ENCODE measurements at places on chromosomes 5 and 9. TPM values are rescaled to one million over a fixed set of nuclear protein-coding genes. Genes with fewer than 3 reads are reported as not detected.

- no peak overlapping the region for H3K27ac ChIP-seq
- no peaks in the 10 kb centered on the region for H3K27me3 ChIP-seq
- H3K4me3 ChIP-seq = no peak overlapping the region
- no peaks in the 10 kb centered on the region for H3K4me1 ChIP-seq
- H3K36me3 ChIP-seq = no peaks in the 10 kb centered on the region
Observed at GRCh38 chr5:107331882-107332281, 338.9 kb downstream of the EFNA5 start.

- DNase-seq = no peak
- H3K4me1 ChIP-seq = no peaks in the 10 kb centered on the region
- no peaks in the 10 kb centered on the region for H3K27me3 ChIP-seq
- H3K4me3 ChIP-seq = no peak overlapping the region
- no peak overlapping the region for H3K27ac ChIP-seq
- H3K36me3 ChIP-seq = no peaks in the 10 kb centered on the region
Observed at GRCh38 chr9:121811140-121811539, 159.7 kb downstream of the DAB2IP start.

- no peak overlapping the region for H3K4me3 ChIP-seq
- no peaks in the 10 kb centered on the region for H3K4me1 ChIP-seq
- H3K27ac ChIP-seq = no peak overlapping the region
- H3K27me3 ChIP-seq = no peaks in the 10 kb centered on the region
- H3K36me3 ChIP-seq = no peaks in the 10 kb centered on the region
- DNase-seq = no peak
Observed at GRCh38 chr5:154240595-154240994, 50.1 kb downstream of the GALNT10 start.

DNA sequence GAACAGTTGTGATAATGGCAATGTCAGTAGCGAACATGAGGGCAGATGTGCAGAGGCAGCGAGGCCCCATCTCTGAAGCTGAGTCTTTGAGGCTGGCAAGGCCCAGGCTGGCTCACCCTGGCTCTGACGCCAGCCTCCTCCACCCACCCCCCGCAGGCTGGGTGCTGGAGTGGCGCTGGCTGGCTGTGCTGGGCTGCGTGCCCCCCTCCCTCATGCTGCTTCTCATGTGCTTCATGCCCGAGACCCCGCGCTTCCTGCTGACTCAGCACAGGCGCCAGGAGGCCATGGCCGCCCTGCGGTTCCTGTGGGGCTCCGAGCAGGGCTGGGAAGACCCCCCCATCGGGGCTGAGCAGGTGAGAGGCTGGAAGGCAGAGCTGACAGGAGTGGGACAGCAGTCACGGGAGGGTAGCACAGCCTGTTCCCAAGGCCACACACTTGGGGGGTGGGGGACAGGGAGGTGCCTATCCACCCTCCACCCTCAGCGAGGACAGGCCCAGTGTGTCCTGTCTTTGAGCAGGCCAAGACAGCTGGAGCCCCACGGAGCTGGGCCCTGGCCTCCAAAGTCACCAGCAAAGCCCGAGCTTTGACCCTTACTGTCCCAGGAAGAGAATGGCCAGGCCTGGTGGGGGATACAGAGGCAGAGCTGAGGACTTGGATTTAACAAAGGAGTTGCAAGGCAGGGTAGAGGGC, 5.6 kb downstream of the SLC2A8 start:
- H3K27me3 ChIP-seq = peaks cover 14% of the 10 kb centered on the region
- H3K4me3 ChIP-seq = no peak overlapping the region
- H3K36me3 ChIP-seq = no peaks in the 10 kb centered on the region
- H3K4me1 ChIP-seq = peaks cover 8% of the 10 kb centered on the region
- no peak overlapping the region for H3K27ac ChIP-seq

- DNase-seq = no peak
- no peaks in the 10 kb centered on the region for H3K27me3 ChIP-seq
- H3K36me3 ChIP-seq = no peaks in the 10 kb centered on the region
- H3K4me3 ChIP-seq = no peak overlapping the region
Observed at GRCh38 chr5:83517072-83517687, 45.6 kb downstream of the VCAN start.

GRCh38 chr5:176538989-176539384, 1.8 kb upstream of the RNF44 start:
- no peaks in the 10 kb centered on the region for H3K27me3 ChIP-seq
- H3K27ac ChIP-seq = no peak overlapping the region
- H3K4me3 ChIP-seq = no peak overlapping the region
- H3K36me3 ChIP-seq = peaks cover 3% of the 10 kb centered on the region
- no peak for DNase-seq

GRCh38 chr9:105299190-105299854, 54.9 kb downstream of the SLC44A1 start:
- H3K4me3 ChIP-seq = no peak overlapping the region
- H3K27ac ChIP-seq = no peak overlapping the region
- H3K4me1 ChIP-seq = no peaks in the 10 kb centered on the region
- H3K27me3 ChIP-seq = no peaks in the 10 kb centered on the region
- DNase-seq = no peak
- no peaks in the 10 kb centered on the region for H3K36me3 ChIP-seq

DNA sequence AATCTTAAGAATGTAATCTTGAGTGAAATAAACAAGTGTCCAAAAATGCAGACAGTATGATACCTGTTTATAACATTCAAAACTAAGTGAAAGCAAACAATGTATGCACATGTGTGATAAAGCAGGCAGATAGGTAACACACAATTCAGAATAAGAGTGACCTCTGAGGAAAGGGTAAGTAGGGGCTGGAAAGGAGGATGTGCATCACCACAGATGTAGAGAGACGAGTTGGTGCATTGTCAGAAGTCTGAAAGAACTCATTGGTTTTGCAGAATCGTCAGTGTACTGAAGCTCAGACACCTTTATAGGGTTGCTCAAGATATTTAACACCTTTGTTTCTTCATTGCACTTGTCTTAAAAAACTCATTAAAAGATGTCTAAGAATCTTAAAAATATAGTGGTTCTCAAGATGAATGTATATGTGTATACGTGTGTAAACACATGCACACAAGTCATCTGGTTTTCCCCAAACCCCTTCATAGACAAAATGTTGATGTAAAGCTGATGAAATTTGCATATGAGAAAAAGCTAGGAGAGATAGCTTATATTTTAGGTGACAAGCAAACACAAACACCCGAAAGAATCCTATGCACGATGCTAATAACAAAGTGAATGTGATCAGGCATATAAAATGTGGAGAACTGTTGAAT, 197.6 kb upstream of the MEF2C start:
- no peaks in the 10 kb centered on the region for H3K27me3 ChIP-seq
- DNase-seq = no peak
- H3K4me1 ChIP-seq = no peaks in the 10 kb centered on the region
- no peak overlapping the region for H3K4me3 ChIP-seq
- H3K27ac ChIP-seq = no peak overlapping the region
- H3K36me3 ChIP-seq = no peaks in the 10 kb centered on the region

GRCh38 chr9:114532561-114533237, 27.4 kb upstream of the WHRN start:
- no peak overlapping the region for H3K4me3 ChIP-seq
- no peaks in the 10 kb centered on the region for H3K36me3 ChIP-seq
- no peaks in the 10 kb centered on the region for H3K4me1 ChIP-seq
- DNase-seq = no peak
- H3K27me3 ChIP-seq = no peaks in the 10 kb centered on the region

- no peaks in the 10 kb centered on the region for H3K27me3 ChIP-seq
- H3K27ac ChIP-seq = no peak overlapping the region
- DNase-seq = no peak
- no peaks in the 10 kb centered on the region for H3K36me3 ChIP-seq
- H3K4me1 ChIP-seq = no peaks in the 10 kb centered on the region
Observed at GRCh38 chr5:103774721-103775120, 212.1 kb upstream of the NUDT12 start.

DNA sequence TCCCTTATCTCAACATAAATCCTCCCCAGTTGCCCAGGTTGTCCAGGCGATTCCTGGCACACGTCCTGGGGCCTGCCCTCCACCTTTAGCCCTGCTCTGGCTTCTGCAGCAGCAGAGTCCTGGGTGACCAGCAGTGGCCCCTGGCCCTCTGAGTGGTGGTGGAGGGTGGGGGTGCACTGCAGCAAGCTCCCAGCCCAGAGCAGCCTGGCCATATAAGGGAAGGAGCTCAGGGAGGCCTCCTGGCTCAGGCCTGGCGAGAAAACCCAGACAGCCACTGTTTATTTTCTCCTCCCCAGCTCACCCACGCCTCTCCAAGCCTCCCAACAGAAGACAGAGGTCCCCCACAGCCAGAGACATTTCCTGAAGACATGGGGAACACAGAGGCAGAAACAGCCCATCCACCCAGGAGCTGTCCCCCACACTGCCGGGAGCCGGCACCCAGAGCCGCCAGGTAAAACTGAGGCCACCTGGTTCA, 44.7 kb upstream of the IL17B start:
- DNase-seq = no peak
- no peaks in the 10 kb centered on the region for H3K4me1 ChIP-seq
- no peak overlapping the region for H3K27ac ChIP-seq

GRCh38 chr9:85443190-85443598, 298.6 kb downstream of the AGTPBP1 start:
- H3K4me1 ChIP-seq = no peaks in the 10 kb centered on the region
- no peak overlapping the region for H3K4me3 ChIP-seq
- no peaks in the 10 kb centered on the region for H3K36me3 ChIP-seq

Gene NPR3
- not detected for total RNA-seq

Gene FOXD4L4
- total RNA-seq = 0.47 TPM

Gene POLK
- 30.4 TPM for total RNA-seq

Gene ZFP2
- total RNA-seq = 2.4 TPM

Gene TUSC1
- not detected for total RNA-seq

Gene LRSAM1
- total RNA-seq = 31.3 TPM

Gene HNRNPA0
- total RNA-seq = 30.7 TPM

Gene FOXD1
- total RNA-seq = not detected
